ENCODE measurements at places on chromosomes 1 and 21.

DNA sequence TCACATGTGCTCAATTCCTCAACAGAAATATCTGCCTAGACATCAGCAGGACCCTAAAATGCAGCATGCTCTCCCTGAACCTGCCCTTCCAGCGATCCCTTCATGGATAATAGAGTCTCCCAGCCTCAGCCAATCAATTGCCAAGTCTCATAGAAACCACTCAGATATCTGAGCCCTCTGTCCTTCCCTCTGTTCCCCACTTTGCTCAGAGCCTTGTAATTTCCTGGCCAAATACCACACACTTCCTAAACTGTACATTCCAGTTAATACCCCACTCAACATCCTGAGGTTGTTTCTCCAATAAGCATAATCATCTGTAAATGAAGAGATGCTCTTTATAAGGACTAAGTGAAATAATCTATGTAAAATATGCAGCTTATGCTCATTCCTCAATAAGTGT lies 59.3 kb upstream of the PTGFRN start:
- DNase-seq: no peak

DNA sequence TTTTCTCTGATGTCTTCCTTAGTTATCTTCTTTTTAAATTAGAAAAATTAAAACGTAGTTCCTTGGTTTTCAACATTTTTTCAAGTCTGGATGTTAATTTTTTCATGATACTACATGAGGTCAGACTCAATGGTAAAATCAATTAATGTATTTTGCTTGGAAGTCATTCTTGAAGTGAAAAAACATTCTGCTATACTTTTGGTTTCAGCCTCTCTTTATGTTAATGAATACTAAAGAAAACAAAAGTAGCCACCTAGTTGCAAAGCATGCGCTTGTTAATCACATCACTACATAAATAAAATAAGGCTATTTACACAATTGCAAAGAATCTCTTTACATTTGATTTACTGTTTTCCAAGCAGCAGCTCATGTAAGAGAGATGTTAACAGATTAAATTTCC lies 170.4 kb downstream of the LIPI start:
- DNase-seq: no peak

GRCh38 chr1:47758341-47759250 lies 238.6 kb downstream of the TRABD2B start:
- no peak for DNase-seq

- DNase-seq: no peak
Measured at GRCh38 chr1:83905315-83905907, 93.5 kb downstream of the TTLL7 start.

DNA sequence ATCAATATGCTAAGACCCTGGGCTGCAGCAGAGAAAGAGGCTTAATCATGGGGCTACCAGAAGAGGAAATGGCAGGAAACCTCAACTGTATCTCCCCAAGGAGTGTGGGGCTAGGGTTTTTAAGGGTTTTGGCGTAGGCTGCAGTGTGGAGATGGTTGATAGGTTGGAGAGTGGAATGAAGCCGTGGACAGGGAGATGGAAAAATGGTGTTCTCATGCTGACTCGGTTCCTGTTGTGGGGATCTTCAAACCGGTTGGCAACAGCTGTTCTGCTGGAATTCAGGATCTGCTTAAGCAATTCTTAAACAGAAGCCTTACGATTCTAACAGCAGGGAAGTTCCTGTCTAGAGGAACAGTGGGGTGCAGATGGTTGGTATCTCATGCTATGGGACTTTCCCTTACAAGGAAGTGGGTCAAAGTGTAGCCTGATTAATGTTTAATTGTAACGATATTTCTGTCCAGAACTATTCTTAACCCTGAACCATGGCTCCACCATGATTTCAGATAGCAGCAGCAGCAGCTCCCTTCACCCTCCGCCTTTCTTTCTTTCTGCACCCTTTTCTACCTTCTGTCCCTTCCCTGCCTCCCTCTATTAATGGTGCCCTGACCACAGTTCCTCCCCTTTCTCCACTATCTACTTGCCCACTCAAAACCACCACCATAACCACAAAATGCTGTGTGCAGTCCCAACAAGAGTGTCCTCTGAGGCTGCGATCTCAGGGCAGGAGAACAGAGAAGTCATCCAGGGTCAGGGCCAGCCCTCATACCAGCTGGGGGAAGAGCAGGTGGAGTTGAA lies 30.8 kb downstream of the RSPH1 start:
- DNase-seq: no peak

GRCh38 chr1:76293831-76294230 lies 219.3 kb downstream of the ST6GALNAC3 start:
- no peak for DNase-seq

GRCh38 chr1:162541619-162542141 lies 19.8 kb upstream of the UAP1 start:
- peak; percentile 96 for DNase-seq

- no peak for DNase-seq
Measured at GRCh38 chr1:114043548-114043947, 64.3 kb downstream of the OLFML3 start.

DNA sequence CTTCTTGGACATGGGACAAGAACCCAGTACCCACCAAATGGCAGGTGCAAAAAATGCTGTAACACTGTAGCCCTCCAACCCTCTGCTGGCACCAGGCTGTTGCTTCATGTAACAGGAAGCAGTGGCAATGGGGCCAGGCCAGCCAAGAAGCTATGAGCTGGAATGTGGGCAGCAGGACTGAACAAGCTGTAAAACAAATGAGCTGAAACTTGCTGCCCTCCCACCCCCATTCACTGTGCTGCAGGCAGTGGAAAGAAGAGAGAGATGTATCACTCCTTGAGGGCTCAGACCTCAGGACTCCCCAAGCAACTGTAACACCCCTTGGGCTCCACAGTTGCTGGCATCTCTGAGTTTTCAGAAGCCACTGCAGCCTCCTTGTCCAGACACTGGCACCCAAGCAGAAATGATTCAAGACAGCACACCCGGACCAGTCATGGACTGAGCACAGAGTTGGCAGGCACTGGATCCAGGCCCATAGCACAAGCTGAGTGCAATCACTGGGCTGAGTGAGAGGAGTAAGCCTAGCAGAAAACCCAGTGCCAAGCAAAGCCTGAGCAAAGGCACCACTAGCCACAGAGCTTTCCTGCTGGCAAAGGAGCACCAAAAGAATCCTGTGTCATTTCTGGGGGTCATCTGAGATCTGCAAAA lies 321.4 kb upstream of the CXADR start:
- DNase-seq: no peak

DNA sequence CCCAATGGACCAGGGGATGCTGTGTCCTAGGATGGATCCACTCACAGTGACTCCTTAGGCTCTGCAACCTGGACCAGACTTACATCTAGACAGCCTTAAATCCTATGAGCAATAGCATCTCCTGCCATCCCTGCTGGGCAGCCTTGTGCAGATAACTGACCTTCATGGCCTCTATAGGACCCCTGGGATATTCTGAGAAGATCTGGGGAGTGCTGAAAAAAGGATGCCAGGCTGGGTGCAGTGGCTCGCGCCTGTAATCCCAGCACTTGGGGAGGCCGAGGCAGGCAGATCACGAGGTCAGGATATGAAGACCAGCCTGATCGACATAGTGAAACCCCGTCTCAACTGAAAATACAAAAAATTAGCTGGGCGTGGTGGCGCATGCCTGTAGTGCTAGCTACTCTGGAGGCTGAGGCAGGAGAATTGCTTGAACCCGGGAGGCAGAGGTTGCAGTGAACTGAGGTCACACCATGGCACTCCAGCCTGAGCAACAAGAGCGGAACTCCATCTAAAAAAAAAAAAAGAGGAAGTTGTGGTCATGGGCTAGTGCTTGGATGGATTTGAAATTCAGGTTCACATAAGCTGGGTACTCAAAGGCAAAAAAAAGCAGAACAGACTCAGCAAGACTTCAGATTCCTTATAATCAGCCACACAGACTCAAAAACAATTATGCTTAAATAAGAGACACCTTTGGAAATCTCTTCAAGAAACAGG lies 10.9 kb upstream of the SH2D1B start:
- no peak for DNase-seq

DNA sequence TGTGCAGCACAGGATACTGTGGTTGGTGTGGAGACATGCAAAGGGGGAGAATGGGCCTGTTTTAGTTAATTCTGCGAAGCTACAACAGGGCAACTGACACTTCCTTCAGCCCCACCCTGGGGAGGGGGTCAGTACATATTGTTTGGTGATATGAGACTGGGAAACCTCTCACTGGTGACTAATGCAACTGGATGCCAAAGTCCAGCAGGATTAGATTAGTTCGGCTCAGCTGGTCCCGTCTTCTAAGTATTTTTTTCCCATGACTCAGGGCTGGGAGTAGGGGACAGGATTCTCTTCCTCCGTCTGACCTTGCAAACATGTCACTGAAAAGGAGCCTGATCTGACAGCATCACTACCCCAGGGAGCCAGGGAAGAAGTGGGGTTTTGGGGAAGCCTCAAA lies 43.0 kb downstream of the PLXNA2 start:
- peak; percentile 67 for DNase-seq

DNA sequence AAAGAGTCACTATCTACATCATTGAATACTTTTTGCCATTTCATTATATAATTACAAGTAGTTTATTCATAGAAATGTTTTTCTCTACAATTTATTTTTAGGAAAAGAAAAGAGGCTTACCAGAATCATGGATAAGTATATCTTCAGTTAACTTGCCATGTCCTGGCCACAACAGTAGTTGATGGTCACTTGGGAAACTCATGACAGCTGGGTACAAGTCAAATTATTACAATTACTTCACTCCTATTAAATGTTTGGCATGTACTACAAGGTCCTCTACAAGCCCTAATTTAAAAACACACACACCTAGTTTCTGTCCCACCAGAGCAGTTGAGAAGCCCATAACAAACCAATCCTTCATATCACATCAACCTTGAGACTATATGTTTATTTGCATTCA lies 29.4 kb downstream of the PALMD start:
- no peak for DNase-seq

- DNase-seq: no peak
Measured at GRCh38 chr1:226902601-226903000, 32.2 kb downstream of the PSEN2 start.

DNA sequence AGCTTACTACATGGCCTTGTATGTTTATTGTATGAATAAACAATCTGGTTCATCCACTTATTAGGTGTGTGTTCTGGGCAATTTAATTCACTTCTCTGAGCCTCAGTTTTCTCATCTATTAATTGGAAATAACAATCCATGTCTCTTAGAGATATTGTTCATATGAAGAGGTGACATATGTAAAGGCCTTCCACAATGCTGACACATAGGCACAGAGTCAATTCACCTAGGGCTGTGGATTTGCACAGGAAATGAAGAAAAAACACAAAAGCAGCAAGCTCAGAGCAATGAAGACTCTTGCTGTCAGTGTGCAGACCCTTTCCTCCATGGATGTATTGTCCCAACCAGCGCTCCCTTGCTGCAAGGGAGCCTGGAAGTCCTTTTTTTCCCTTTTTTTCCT lies 195.2 kb upstream of the CAMK1G start:
- no peak for DNase-seq

DNA sequence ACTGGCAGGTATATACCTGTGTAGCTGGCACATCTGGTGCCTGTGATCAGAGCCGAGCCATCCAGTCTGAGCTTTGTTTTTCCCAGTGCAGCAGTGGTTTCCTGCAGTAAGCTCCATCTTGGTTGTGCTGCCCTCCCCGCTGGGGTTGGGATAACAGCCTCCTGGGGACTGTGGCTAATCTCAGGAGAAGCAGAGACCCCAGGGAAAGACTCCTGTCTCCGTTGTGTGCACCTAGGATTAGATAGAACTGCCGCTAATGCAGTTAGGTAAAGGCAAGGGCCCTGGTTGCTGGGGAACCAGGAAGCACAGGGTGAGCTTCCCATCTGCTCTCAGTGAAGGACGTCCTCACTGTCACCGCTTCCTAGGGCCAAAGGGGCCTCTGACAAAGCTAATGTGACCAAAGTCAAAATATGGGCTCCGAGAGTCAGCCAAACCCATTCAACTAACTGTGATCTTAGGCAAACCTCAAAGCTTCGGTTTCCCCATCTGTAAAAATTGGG lies 20.0 kb downstream of the ROR1 start:
- no peak for DNase-seq

Measured in AG09309 (cell line).